Activated CD8-positive, alpha-beta memory T cell treated with anti-CD3 and anti-CD28 coated beads, Interleukin-2, amount 50 U/mL, for 48 hours (primary cell): ENCODE measurements at places on chromosomes 4 and X.

DNA sequence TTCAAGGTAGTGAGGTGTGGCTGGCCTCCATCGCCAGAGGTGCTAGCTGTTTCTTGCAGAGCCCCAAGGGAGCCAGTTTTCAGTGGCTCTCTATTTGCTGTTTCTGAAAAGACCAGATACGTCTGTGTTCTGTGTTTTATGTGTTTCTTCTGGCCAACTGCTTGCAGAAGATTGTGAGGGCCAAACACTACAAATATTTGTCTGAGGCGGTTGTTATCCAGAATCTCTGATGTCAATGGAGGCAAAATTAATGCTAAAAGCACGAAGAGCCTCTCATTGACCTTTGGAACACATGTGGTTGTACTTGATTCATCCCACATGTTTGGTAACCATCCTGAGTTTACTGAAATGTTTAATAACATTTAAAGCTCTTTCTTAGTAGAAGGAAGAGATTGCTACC lies 113.9 kb downstream of the CT47B1 start:
- DNase-seq: no peak

GRCh38 chrX:8067754-8068462 lies 103.2 kb downstream of the VCX2 start:
- no peak for DNase-seq

DNA sequence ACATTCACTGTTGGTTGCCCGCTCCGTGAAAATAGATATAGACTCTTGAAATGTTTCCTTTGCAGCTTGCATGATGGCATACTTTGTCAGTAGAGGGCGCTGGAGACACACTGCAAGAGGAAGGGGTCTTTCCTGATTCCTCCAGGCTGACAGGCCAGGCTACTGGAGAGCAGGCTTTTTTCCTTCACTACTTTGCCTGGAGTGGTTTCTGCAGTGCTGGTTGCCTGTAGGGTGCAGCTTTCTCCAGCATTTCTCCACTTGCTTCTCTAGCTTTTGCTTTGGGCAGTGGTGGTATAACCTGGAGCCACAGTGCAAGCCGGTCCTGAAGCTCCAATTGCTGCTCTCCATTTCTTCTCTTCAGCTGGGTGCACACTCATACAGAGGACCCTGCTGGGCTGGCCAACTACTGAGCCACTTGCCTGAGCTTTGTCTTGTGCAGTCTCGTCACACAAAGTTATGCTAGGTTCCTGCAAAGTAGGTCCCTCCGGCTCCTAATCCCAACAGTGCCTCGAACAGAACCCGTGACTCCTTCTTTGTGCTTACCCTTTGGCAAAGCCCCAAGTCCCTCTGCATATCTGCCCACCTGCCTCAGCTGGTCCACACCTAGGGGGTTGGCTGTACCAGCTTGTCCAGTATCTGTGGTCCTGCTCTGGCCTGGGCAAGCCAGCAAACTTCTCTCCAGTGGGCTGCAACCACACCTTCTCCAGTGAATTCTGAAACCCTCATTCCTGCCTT lies 46.3 kb downstream of the RASSF6 start:
- peak; percentile 53 for DNase-seq

DNA sequence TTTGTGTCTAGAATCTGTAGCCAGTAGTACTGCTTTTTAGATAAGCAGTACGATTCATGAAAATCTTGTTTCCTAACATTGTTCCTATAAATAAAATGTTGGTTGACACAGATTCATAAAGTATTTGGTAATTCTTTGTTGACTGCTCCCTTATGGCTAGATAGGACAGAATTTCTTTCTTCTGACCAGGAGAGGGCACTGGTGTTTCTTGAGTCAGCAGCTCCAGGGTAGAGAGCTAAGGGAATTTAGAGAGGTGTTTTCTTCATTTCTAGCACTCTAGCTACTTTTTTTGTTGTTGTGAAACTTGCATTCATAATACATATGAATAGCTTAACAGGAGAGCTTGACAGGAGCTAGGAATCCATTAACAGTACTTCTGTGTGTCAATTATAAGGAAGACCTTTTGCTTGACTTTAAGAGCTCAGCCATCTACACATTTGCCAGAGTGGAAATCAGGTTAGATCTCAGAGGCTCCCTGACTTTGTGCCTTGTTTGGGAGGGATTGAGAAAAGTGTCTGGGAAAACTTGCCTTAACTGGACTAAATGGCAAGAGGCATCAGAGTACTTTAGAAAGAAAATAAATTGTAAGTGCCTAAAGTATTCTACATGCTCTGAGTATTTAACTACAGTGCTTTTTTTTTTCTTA lies 756.1 kb downstream of the SH3BGRL start:
- DNase-seq: no peak

- no peak for DNase-seq
These were observed 357.3 kb upstream of the RASGEF1B start for GRCh38 chr4:81828991-81829390.

GRCh38 chr4:99754756-99755155 lies 61.9 kb upstream of the DAPP1 start:
- no peak for DNase-seq

DNA sequence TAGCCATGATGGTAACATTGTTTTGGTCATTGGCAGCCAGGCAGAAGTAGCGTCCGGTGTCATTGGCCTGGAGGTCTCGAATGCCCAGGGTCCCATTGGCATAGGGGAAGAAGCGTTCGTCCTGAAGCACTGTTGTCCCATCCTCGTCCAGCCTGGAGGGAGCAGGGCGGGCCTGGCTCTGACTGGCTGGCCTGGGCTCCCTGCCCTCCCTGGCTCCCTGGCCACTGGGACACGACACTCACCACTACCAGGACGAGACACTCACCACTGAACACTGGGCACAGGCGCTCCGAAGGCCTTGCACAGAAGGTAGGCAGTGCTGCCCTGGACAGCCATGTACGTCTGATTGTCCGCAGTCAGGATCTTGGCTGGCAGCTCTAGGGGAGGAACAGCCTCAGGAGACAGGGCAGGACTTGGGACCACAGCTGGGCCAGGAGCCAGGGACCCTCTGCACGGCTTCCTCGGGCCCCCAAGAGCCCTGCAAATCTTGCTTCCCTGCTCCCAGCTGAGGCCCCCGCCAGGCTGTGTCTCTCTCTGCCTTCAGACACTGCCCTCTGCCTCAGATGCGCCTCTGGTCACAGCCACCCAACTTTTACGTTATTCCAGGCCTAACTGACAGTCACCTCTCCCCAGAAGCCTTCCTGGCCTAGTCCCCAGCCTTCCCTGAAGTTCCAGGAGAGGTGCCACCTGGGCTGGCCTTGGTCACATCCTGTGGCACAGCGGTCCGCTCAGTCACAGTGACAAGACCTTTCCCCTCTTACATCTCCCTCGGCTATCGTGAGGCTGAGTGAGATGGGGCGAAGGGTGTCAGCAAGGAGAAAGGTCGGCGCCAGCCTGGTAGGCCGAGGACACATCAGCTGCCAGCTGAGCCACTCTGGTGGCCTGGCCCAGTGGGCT lies 17.1 kb downstream of the L1CAM start:
- DNase-seq: no peak

DNA sequence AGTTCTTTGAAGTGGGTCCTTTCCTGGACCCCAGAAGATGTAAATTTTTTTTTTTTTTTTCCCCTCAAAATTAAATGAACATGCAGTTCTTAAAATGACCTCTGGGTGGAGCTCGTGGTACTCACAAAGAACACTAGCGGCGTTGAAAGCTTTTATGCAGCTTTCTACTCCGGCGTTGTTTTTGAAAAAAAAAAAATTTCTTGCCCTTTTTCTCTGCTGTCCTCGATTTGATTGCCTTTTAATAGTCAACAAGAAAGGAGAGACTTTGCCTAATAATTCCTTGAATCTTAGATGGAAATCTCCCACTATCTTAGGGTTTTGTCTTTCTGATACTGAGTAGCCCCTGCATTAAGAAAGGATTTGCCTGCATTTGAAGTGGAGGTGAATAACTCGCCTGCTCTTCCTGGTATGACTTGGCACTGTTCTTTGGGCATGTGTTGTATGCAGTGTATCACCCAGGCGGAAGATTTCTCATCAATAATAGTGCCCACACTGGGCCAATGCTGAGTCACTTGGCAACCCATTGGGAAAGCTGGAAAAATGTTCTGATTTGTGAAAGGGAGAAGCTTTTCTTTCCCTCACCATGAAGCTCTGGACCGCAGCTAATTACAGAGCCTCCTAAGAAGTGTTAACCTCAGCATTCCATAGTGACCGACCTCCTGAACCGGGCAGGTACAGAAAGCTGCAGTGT lies 104.0 kb downstream of the PHEX start:
- no peak for DNase-seq

GRCh38 chr4:80419946-80420345 lies 84.4 kb downstream of the CFAP299 start:
- DNase-seq: no peak

GRCh38 chrX:106726485-106727437 lies at the start of gene RNF128:
Gene RNF128 (plus strand): TSS chrX:106726701. CDS start chrX:106726914, 213 bp downstream.
- peak; percentile 51 for DNase-seq

- no peak for DNase-seq
These were observed 161.4 kb upstream of the GIMD1 start for GRCh38 chr4:106530024-106530361.

GRCh38 chr4:176444741-176445140 lies 125.0 kb downstream of the SPCS3 start:
- no peak for DNase-seq

GRCh38 chr4:37983951-37984350 lies 23.8 kb downstream of the PTTG2 start:
- no peak for DNase-seq

GRCh38 chr4:123088501-123088900 lies 166.1 kb upstream of the NUDT6 start:
- no peak for DNase-seq

GRCh38 chr4:39514888-39515401 lies 12.3 kb downstream of the UGDH start:
- no peak for DNase-seq

GRCh38 chrX:6890544-6891261 lies 256.8 kb upstream of the STS start:
- DNase-seq: no peak

GRCh38 chrX:114717921-114718320 lies 134.0 kb downstream of the HTR2C start:
- no peak for DNase-seq

GRCh38 chrX:150569155-150569477 lies 695 bp downstream of the MTM1 start:
- no peak for DNase-seq

DNA sequence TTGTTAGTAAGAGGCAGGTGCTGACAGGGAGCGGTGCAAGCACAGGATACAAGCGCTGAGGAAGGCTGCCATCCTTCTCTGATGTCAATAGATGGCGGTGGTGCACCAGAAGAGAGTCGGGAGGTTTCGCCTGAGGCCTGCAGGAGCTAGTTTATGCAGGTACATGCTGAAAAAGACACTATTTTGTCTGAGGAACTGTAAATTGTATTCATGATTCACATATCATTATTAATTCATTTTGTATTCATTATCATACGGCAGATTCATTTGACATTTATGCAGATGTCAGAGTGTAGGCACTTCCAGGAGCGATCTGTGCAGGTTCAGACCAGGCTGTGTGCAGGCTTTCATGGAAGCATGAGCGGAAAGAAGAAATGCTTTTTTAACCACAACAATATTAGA lies 824.0 kb downstream of the STIM2 start:
- DNase-seq: peak; percentile 49

DNA sequence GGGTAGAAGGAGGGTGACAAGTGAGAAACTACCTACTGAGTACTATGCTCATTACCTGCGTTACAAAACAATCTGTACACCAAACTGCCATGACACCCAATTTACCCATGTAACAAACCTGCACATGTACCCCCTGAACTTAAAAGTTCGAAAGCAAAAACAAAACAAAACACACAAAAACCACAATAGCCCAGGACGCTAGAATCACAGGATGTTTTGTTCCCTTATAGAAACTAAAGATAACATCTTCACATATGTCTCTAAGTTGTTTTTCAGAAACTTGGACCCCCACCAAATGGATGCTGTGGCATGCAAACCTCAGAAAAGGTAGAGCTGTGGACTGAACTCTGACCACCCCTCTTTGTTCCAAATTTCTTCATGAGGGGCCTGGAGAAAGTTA lies 25.2 kb upstream of the PNMA5 start:
- DNase-seq: no peak

GRCh38 chr4:79258614-79259176 lies 67.2 kb downstream of the NAA11 start:
- no peak for DNase-seq

DNA sequence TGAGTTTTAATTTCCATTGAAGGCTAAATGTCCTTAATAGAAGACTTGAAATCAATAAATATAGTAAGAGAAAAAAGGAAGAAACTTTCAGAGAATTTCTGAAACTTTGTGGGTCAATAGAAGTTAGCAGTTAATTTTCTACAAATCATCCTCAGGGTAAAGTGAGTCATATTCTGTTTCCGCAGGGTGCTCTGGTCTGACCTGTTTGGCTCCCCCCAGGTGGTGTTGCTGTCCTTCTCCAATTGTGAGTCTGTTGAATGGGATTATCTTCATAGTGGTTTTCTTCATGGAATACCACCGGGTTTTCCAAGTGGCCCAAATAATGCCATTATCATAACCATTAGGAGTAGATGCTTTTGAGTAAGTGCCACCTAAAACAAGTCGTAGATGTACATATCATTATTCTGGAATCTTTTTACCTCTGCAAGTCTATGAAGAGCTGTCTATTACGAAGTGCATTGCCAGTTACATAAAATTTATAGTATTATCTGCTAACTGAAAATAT lies 7.7 kb downstream of the FGG start:
- no peak for DNase-seq

DNA sequence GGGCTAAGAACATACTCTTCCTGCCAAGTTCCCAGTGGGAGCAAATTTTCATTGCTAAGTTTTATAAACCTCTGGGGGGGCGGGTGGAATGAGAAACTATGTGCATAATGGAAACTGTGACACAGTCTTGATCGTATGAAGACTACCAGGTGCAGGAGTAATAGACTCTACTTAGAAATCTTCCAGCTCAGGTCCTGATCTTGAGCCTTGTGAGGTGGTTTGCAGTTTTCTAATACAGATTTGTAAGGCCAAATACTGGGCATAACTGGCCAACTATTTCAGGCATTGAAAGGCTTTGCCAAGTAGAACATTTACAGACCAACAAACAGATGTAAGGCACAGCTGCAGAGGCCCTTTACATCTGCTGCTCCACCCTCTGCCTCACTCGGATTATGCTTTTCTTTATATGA lies 89.7 kb upstream of the CBR4 start:
- DNase-seq: no peak

DNA sequence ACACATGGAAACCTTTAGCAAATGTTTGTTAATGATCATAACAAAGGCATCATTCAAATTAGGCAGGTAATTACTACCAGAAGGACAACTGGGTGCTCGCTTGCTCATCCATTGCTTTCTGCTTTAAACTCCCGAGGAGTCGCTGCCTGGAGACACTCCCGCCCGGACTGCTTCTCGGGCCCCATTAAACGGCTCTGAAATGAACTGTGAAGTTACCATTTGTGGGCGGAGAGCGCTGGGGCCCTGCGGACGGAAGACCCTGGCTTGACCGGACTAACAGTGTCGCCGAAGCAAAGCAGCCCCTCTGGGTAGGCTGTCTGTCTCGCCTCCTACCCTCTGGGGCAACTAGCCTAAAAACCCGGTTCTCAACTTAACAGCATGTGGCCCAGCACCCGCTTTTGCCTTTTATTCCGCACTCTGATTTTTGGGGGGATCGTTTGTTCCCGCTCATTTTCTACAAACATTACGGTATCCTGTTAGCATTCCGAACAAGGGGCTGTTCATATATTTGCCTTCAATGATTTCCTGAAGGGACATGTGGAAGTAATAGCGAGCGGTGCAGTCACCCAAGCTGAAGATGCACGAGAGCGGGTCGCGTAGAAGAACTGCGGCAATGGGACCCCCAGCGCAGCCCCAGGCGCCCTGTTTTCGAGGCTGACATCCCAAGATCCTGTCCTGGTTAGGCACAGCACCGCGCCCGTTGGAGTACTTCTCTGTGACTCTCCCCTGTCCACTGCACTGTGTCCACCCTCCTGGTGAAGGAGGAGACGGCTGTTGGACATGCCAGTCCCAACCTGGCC lies 1.6 kb upstream of the PDGFRA start:
- peak; percentile 53 for DNase-seq
